ENCODE measurements at places on chromosomes 6 and 20. TPM values are rescaled to one million over a fixed set of nuclear protein-coding genes. Genes with fewer than 3 reads are reported as not detected.

Gene PKIG
- total RNA-seq = 64.9 TPM

Gene ELOVL2
- 14.1 TPM for total RNA-seq

DNA sequence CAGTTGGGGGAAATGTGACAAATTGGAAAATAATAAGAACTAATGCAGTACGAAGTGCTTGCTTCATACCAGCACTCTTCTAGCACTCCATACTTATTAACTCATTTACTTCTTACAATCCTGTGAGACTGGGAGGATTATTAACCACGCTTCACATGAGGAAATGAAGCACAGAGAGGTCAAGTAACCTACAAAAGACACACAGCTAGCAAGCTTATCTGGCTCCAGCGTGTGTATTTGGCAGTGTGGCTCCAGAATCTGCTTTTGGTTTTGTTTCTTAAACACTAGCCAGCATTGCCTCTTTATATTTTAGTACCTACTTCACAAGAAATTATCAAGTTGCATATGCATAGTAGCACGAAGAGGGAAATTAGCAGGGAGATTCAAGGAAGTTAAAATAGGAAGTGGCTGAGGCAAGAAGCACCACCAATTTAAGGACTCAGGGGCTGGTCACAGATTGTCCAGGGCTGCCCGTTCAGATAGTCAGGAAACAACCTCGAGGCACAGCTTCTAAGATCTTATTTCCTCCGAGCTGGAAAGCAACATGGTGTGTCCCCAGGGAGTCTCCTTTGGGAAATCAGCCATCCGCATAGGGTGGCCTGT, 302.7 kb upstream of the PRDM1 start:
- H3K36me3 ChIP-seq = no peaks in the 10 kb centered on the region
- no peaks in the 10 kb centered on the region for H3K4me1 ChIP-seq
- no peak for DNase-seq
- no peak overlapping the region for H3K4me3 ChIP-seq
- H3K27ac ChIP-seq = no peak overlapping the region

DNA sequence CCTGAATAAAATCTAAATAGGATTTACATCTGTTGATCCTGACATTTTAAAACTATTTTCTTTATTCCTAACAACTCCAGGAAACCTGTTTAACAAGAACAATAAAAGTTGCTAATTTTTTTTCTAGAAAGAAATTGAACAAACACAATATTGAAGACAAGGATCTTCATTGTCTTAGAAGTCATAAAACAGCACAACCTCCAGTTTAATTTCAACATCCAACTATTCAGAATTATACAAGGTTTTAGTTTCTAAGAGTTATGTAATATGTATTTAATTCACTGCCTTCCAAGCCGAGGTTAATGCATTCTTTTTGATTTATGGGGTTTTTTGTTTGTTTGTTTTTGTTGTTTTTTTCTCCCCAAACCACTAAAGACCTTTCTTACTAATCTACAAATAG, 7.2 kb downstream of the BMP5 start:
- H3K27me3 ChIP-seq = no peaks in the 10 kb centered on the region
- no peaks in the 10 kb centered on the region for H3K36me3 ChIP-seq
- H3K27ac ChIP-seq = no peak overlapping the region
- peaks cover 20% of the 10 kb centered on the region for H3K4me1 ChIP-seq
- H3K4me3 ChIP-seq = no peak overlapping the region

DNA sequence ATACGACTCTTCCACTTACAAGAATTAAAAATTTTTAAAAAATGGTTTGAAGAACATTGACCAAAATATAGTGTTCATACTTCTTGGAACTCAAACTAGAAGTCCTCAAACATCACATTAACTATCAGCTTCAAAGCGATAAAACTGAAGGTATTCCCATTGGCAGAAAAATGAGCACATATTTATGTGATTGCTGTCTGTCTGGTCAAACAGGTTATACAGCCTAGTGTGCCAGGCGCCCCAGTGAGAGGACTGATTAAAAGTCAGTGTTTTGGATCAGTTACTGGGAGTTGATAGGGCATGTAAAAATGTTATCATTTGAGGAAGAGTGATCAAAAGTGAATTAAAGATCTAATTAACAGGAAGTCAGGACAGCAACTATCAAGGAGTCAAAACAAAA, 738.8 kb downstream of the HDGFL1 start:
- DNase-seq = no peak
- H3K27me3 ChIP-seq = no peaks in the 10 kb centered on the region
- H3K4me3 ChIP-seq = no peak overlapping the region
- peaks cover 19% of the 10 kb centered on the region for H3K4me1 ChIP-seq

Data from A673 (cell line).